ENCODE measurements at places on chromosomes 16 and 17. TPM values are rescaled to one million over a fixed set of nuclear protein-coding genes. Genes with fewer than 3 reads are reported as not detected.

DNA sequence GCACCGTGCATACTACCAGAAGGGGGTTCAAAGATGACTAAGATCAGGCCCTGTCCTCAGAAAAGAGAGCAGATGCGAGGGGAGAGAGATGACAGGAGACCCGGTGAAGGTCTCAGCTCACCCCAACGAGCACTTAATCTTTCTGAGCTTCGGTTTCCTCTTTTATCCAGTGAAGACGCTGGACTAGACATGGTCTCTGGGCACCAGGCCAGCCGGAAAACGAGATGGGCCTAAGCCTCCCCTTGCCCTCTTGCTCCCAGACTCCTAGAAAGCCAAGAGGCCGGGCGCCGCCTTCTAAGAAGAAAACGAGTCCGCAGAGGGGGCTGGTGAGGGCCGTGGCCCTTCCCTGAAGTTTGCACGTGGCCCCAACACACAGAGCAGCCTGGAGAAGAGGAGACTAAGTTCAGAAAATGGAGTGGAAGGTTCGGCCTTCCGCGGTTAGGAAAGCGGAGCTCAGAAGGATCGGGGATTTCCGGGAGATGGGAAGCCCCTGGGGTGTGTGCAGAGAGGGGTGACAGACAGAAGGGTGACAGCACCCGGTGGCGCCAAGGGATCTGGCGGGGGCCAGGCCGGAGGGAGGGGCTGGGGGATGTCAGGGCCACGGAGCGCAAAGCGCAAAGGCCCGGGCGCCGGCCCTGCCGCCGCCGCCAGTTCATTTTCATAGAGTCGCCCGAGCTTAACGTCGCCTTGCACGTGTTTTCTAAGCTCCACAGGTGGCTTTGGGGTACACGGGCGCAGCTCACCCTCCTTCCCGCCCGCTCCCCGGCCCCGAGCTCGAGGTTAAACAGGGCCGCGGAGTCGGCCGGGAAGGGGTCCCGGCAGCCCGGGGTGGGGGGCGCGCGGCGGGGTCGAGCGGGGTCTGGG, 42.1 kb upstream of the BHLHA9 start:
- H3K36me3 ChIP-seq = no peaks in the 10 kb centered on the region
- peaks cover 6% of the 10 kb centered on the region for H3K4me1 ChIP-seq
- DNase-seq = no peak
- peaks cover 55% of the 10 kb centered on the region for H3K27me3 ChIP-seq

GRCh38 chr17:3723188-3723555, 531 bp upstream of the HASPIN start:
- H3K4me3 ChIP-seq = peak overlapping the region; percentile 77
- H3K27me3 ChIP-seq = no peaks in the 10 kb centered on the region
- no peaks in the 10 kb centered on the region for H3K4me1 ChIP-seq
- no peak for DNase-seq
- H3K36me3 ChIP-seq = no peaks in the 10 kb centered on the region
- peak overlapping the region; percentile 85 for H3K27ac ChIP-seq

GRCh38 chr17:30600830-30601494, 123.8 kb downstream of the GOSR1 start:
- DNase-seq = no peak
- H3K36me3 ChIP-seq = no peaks in the 10 kb centered on the region
- no peaks in the 10 kb centered on the region for H3K27me3 ChIP-seq
- H3K4me3 ChIP-seq = peak overlapping the region; percentile 74
- peak overlapping the region; percentile 98 for H3K27ac ChIP-seq

PPM1D gene
- total RNA-seq = 12.3 TPM

DNA sequence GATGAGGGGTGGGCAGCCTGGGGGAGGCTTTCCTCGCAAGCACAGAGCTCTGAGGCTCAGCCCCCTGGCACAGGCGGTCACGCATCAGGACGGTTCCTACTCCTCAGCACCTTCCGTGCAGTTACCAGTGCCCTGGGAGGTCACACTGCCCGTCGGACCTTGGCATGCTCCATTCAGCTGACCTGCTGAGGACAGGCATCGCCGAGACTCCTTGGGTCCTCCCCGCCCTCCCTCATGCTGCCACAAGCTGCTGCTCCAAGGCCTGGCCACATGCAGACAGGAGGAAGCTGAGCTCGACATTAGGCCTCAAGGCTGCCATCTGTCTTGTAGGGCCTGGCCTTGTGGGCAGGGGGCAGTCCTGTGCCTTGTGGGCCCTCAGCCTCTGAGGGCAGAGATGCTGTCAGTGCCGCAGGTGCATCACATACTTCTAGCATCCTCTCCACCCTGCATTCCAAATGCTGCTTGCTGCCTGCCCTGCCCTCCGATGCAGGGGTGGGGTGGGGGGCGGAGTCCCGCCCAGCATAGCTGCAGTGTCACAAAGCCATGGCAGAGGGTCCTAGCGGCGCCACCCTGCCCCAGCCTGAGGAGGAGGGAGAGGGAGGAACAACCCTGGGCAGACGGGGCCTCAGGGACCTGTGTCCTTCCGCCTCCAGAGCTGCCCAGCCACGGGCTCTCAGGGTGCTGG, 9.3 kb downstream of the C16orf90 start:
- H3K36me3 ChIP-seq = peaks cover 4% of the 10 kb centered on the region
- no peaks in the 10 kb centered on the region for H3K27me3 ChIP-seq
- H3K27ac ChIP-seq = no peak overlapping the region
- no peak for DNase-seq
- no peak overlapping the region for H3K4me3 ChIP-seq

DNA sequence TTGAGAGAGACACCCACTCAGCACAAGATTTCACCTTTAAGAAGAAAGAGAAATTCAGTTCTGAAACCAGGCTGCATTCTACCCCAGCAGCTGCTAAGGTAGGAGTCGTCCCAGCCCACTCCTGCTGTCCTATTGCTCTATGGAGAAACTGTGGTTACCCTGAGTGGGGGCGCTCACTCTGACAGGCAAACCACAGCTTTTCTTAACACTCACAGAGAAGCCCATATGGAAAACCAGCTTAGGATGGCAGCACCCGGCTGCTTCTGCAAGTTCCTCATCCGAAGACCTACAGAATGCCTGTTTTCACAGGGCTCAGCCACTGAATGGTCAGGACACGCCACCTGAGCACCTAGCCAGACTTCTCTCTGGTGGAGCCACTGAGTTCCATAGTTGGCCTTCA, 7.5 kb downstream of the ATP5PD start:
- no peak overlapping the region for H3K27ac ChIP-seq
- H3K4me1 ChIP-seq = no peaks in the 10 kb centered on the region
- no peaks in the 10 kb centered on the region for H3K36me3 ChIP-seq
- H3K4me3 ChIP-seq = no peak overlapping the region

DNA sequence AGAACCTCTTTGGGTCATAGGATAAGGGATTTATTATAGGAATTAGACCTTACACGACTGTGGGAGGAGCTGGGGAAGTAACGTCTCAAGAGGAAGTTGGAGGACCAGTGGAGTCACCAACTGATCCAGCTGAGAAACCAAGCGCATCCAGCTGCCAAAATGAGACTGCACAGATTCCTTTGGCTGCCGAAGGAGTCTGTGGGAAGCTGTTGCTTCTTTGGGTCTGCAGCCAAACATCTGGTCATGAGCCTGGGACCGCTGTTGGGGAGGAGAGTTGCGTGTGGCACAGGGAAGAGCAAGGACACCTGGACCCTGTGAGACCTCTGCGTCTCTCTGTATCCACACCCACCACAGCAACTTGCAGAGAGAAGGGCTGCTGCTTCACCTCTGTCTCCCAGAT, 2.4 kb upstream of the NACA2 start:
- H3K36me3 ChIP-seq = no peaks in the 10 kb centered on the region
- peaks cover 7% of the 10 kb centered on the region for H3K27me3 ChIP-seq
- H3K27ac ChIP-seq = no peak overlapping the region

SLC16A11 gene
- 3.6 TPM for total RNA-seq
